Stimulated activated CD8-positive, alpha-beta memory T cell treated with anti-CD3 and anti-CD28 coated beads, Interleukin-15, amount 100 ng/mL, for 24 hours (primary cell): ENCODE measurements at places on chromosomes 13 and 19.

DNA sequence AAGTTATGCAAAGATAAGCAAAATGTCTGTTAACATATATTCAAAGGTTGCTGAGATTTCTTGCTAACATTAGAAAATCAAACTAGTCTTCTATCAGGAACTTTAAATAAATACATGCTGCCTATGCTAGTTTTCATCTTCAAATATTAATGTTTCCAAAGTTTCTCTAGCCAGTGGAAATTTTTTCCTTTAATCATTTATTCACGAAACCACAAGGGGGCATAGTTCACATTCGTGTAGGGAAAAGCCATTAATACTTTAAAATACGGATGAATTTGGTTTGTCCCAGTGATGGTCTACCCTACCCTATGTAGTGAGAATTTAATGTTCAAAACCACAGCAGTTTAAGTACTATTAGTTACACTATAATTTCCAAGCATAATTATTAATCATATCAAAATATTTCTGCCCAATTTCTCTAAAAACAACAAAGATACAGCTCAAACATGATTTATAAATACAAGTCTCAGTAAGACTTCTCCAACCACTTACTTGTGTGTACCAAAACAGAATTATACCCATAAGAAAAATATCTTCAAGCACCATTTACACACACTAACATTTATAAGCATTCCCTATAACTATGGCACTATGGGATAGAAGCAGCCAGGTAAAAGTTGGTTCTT is 16.2 kb downstream of the NUFIP1 start:
- DNase-seq = no peak

- DNase-seq = no peak
Measured at GRCh38 chr13:106078191-106078590, 457.3 kb downstream of the EFNB2 start.

- no peak for DNase-seq
Measured at GRCh38 chr13:40064154-40065097, 409.0 kb downstream of the COG6 start.

GRCh38 chr13:34044660-34045080 is 226.7 kb downstream of the RFC3 start:
- DNase-seq = no peak

GRCh38 chr13:67148161-67148571 is 82.0 kb downstream of the PCDH9 start:
- DNase-seq = no peak

DNA sequence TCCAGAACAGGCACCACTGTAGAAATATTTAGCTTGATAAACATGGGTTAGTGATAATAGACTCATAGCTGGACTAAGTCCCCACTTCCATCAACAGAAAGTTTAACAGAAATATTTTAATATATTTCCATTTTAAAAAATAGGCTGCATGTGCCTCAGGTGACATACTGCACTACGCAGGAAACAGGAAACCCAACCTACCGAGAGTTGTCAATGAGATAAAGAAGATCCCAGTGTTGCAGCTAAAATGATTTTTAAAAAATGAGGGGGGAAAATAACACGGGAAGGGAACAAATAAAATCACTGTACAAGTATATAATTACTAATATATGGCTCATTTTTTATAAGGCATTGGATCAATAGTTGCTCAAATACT is 154.8 kb downstream of the TBC1D4 start:
- no peak for DNase-seq

DNA sequence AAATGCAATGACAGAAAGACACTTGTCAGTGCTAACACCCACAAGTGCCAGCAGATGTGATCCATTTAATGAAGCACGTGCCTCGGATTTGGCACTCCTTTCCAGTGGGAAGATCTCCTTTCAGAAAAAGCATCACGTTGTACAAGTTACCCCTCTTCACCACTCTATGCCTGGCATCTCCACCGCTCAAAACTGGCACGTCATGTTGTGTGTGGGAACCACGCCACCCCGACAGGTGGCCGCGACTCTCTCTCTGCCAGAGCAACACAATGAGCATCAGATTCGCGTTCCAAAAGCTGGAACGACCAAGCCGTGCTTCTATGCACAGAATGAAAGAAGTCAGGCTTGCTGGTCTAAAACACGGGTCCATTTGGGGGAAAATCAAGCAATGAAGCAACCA is 24.3 kb downstream of the TMTC4 start:
- no peak for DNase-seq

- no peak for DNase-seq
Measured at GRCh38 chr13:59300355-59301173, 863.2 kb downstream of the DIAPH3 start.

- DNase-seq = no peak
Measured at GRCh38 chr13:52862358-52863206, 14.1 kb upstream of the PCDH8 start.

- no peak for DNase-seq
Measured at GRCh38 chr13:95440441-95441088, 112.0 kb upstream of the CLDN10 start.

DNA sequence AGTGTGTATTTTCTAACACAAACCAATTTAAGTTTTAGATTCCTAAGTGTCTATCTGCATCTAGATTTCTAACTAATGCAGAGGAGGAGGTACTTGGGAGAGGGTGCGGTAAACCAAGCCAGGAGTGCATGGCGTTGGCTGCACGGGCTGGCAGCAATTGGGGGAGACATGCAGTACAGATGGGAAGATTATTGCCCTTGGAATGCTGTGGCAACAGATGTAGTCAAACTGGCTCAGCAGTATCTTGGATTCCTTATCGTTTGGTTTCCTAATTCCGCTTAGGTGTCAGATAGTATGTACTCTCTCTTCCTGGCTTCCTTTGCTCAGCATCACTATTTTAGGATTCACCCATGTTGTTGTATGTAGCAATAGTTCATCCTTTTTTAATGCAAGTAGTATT is 29.4 kb upstream of the STK24 start:
- DNase-seq = no peak

DNA sequence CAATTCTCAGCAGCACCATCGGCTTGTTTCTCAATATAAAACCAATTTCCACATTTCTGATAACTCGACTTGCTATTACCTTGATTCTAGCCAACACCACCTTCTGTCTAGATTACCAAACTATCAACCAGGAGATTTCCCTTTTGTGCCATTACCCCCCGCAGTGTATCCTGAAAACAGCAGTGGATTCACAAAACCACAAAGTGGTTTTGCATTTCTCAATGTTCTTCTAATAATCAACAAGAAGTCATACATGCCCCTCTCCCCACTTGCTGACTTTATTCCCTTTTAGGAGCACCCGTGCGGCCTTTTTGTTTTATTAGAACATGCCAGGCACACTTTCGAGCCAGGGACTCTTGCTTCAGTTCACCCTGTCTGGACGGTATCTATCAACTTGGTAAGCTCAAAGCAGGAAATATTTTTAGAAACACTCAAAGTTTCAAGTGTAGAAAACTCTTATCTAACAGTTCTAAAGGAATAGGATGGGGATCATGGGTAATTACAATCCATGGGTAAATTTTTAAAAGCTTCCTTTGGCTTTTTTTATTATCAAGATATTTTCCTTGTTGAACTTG is 967.4 kb downstream of the EFNB2 start:
- DNase-seq = no peak

GRCh38 chr13:60479273-60479672 is 82.3 kb downstream of the TDRD3 start:
- no peak for DNase-seq

DNA sequence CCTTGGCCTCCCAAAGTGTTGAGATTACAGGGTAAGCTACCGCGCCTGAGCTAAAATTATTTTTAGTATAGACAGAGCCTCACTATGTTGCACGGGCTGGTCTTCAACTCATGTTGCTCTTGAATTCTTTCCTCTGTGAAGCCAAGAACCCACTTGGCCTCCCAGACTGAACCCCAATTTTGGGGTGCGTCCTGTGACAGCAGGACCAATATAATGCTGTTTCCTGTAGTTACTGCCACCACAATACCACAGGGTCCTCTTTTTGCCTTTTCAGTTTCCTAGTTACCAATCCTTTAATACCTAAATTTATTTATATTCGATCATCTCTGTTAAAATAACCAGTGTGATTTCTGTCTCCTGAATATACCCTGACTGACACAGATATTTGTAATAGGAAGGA is 32.9 kb downstream of the TSKS start:
- DNase-seq = no peak

- no peak for DNase-seq
Measured at GRCh38 chr13:67549331-67549730, 319.2 kb upstream of the PCDH9 start.
